ENCODE measurements at places on chromosomes 1 and 21.

GRCh38 chr21:45407629-45408247, 2.8 kb downstream of the COL18A1 start:
- DNase-seq = no peak

GRCh38 chr21:32215306-32215685, 63.6 kb downstream of the MIS18A start:
- no peak for DNase-seq

DNA sequence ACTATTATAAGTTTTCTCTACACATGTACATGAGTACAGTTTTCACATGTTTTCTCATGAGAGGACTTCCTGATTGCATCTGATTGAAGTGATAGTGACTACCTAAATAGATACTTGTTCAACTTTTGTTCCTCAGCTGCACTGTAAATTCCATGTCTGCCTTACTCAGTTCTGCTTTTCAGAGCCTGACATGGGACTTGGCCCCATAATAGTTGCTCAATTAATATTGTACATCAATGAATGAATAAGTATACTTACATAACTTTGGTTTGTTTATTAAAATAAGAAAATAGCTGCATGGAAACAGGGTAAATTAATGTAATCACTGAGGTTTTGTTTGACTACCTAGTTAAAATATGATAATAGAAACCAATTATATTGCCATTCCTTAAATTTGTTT, 78.7 kb downstream of the HMCN1 start:
- DNase-seq = no peak

DNA sequence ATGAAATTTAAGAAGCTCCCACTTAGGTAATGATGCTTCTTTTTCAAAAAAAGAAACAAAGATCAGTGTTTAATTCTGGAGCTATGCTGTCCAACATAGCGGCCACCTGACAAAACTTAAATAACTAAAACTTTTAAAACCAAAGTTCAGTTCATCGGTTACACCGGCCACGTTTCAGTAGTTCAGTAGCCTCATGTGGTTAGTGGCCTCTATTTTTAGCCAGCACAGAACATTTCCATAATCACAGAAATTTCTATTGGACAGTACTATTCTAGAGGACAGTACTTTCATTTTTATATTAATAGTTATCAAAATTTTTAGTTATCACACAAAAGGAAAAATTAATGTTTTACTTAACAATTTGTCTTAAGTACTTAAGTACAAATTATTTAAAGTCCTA, 141.0 kb downstream of the USP25 start:
- no peak for DNase-seq

DNA sequence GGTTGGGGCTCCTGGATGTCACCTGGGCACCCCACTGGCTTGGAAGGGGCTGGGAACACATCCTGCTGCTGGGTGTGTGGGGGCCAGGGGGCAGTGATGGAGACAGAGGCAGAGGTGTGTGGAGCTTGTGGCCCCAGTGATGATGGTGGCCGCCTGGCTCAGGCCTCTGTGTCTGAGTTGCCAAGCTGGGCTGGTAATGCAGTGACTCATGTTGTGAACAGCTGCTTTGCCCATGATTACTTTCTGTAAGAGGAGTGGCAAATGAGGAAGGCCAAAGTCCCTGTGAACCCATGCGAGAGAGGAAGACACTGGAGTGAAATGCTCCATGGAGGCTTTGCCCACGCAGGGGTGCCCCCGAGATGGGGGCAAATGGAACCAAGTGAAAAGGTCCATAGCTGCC, 86.8 kb downstream of the KCNJ6 start:
- DNase-seq = no peak

DNA sequence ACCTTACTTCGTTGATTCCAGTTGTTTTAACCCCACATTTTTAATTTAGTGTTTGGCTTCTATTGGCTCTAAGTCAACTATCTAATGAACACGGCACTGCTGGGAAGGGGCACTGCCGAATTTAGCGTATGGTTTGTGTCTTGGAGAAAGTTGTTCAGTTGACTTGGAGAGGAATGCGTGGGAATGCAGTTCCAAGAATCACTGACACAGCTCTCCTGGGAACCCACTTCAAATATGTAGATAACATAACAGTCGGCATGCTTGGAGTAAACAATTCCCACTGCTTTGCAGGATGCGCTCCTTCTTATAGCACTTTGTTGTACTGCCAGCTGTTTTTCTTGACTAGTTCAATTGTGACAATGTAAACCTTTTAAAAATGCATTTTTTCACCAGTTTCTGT, 104.3 kb downstream of the RYR2 start:
- no peak for DNase-seq

DNA sequence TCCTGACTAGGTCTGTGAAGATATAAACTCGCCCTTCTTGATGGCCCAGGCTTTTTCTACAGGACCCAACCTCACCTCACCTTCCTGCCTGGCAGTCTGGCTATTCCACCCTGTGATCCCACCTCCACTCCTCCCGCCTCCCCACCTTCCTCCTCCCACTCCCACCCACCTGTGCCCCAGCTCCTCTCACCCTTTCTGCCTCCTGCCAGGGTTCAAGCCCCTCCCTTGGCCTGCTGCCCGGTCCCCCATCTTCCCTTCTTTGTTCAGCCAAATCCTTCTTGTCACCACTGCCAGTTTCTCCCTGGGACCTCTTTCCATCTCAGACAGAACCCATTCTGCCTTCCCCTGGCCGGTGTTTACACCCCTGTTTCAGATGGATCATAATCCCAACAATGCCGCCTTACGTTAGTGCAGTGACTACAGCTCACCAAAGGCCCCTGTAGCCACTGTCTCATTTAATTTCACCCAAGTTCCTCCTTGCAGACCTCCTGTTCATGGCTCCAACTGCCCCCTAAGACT, 127.5 kb upstream of the EDN2 start:
- no peak for DNase-seq

GRCh38 chr1:110161849-110162248, 11.6 kb downstream of the SLC6A17 start:
- no peak for DNase-seq

DNA sequence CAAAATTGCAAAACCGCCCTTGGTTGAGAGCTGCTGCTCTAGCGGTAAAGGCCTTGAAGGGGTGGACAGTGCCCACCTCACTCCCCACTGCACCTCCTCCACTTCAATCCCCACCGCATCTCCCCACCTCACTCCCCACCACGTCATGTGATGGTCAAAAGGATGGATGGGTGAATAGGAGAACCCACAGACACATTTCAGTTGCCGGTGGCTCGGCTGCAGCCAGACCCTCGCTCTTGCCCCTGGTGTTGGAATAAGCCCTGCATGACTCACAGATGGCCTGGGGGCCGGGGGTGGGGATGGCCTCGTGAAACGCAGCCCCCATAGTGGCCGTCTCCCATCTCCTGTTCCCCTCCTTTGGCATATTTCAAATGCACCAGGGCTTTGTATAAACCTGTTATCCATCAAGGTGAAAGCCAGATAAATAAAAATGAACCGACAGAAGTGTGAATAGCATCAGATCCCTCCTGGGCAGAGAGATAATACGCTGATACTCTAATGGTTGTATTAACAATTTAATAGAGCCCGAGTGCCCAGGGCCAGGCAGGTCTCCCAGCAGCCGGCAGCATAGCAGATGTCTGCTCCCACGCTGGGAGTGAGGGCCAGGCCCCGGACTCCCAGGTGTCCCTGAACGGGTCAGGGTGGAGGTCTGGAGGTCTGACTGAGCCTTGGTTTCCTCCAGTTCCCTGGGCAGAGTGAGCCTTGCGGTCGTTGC, 300.3 kb downstream of the NPHP4 start:
- no peak for DNase-seq

Measured in stimulated activated naive CD4-positive, alpha-beta T cell (primary cell).